ENCODE measurements at places on chromosomes 5 and 9. TPM values are rescaled to one million over a fixed set of nuclear protein-coding genes. Genes with fewer than 3 reads are reported as not detected.

DNA sequence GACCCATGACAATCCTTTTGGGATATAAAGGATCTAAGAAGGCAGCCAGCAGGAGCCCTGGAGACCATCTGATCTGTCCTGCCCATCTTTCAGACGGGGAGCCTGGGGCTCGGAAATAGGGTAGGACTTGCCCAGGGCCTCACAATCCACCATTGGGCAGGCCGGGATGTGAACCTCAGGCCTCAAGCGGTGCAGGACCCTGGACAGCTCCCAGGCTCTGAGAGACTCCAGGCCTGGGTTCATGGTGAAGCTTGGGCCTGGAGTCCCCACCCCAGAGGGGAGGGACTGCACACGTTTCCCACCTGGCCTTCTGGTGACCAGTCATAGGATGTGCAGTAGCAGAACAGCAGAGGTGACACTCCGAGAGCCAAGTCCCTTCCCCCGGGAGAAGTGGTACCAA, 36.6 kb upstream of the RAPGEF1 start:
- no peak for DNase-seq

- no peak for DNase-seq
Measured at GRCh38 chr5:174708476-174709207, 15.7 kb upstream of the MSX2 start.

The INSYN2B gene
- total RNA-seq: 0.14 TPM

The SLC6A19 gene
- total RNA-seq: 5.8 TPM

The BARX1 gene
- total RNA-seq: not detected

GRCh38 chr9:100595391-100596199, 17.7 kb downstream of the CAVIN4 start:
- no peak for DNase-seq

The RGMB gene
- total RNA-seq: 63.9 TPM

- DNase-seq: no peak
Measured at GRCh38 chr5:135349886-135350285, 49.1 kb downstream of the MACROH2A1 start.

GRCh38 chr5:139561655-139562451, 714 bp downstream of the UBE2D2 start:
- no peak for DNase-seq

All from left colon (tissue), 2 donors.